A549 treated with DMSO at 1 μM for 4 hours (cell line): ENCODE measurements at places on chromosomes 16 and 17. TPM values are rescaled to one million over a fixed set of nuclear protein-coding genes. Genes with fewer than 3 reads are reported as not detected.

The NPB gene
- 0.34 to 0.62 TPM (median 0.56 TPM) in 5 replicates for total RNA-seq

The ZPBP2 gene
- not detected in 5 replicates for total RNA-seq

The SEPTIN12 gene
- total RNA-seq: not detected in 5 replicates

The TP53TG3C gene
- total RNA-seq: 0.17 to 0.64 TPM in 2 of 5 replicates, not detected in the others

The CLEC19A gene
- total RNA-seq: 0.10 to 0.17 TPM (median 0.15 TPM) in 5 replicates

The RNF227 gene
- 1.4 to 2.0 TPM (median 1.6 TPM) in 5 replicates for total RNA-seq

The SCGB1C2 gene
- total RNA-seq: not detected in 5 replicates

The NLRP1 gene
- 2.8 to 4.4 TPM (median 3.4 TPM) in 5 replicates for total RNA-seq

The KRTAP4-3 gene
- total RNA-seq: not detected in 5 replicates

The EMC6 gene
- total RNA-seq: 99.6 to 155 TPM (median 149 TPM) in 5 replicates

The KRT20 gene
- 0.29 to 0.47 TPM (median 0.32 TPM) in 5 replicates for total RNA-seq

The USP31 gene
- 10.1 to 13.1 TPM (median 12.2 TPM) in 5 replicates for total RNA-seq

The GCGR gene
- total RNA-seq: 0.26 to 0.56 TPM (median 0.38 TPM) in 5 replicates

The GABARAP gene
- 605 to 729 TPM (median 704 TPM) in 5 replicates for total RNA-seq

The CSH1 gene
- not detected in 5 replicates for total RNA-seq

The CYLD gene
- total RNA-seq: 14.0 to 19.0 TPM (median 18.1 TPM) in 5 replicates

The SLC2A4 gene
- total RNA-seq: 0.13 to 0.27 TPM (median 0.16 TPM) in 5 replicates

The NPIPA3 gene
- 1.1 to 1.9 TPM (median 1.3 TPM) in 5 replicates for total RNA-seq

The KAT8 gene
- total RNA-seq: 33.6 to 39.8 TPM (median 37.9 TPM) in 5 replicates

The PRDM7 gene
- 0.03 TPM in 1 of 5 replicates, not detected in the others for total RNA-seq

The TP53TG3E gene
- not detected in 5 replicates for total RNA-seq

The PRAC1 gene
- total RNA-seq: not detected in 5 replicates

The MYH11 gene
- 0.02 to 0.22 TPM (median 0.03 TPM) in 4 of 5 replicates, not detected in the other for total RNA-seq

The CACNG1 gene
- 0.11 to 0.18 TPM (median 0.16 TPM) in 3 of 5 replicates, not detected in the others for total RNA-seq

The ZNF423 gene
- 0.07 to 0.42 TPM (median 0.16 TPM) in 5 replicates for total RNA-seq

The CALB2 gene
- total RNA-seq: 5.8 to 10.9 TPM (median 7.4 TPM) in 5 replicates

The NPW gene
- total RNA-seq: 0.74 to 1.3 TPM (median 0.99 TPM) in 5 replicates

The ZNF23 gene
- 5.3 to 7.5 TPM (median 5.4 TPM) in 5 replicates for total RNA-seq

The DYNLL2 gene
- 19.9 to 24.7 TPM (median 24.2 TPM) in 5 replicates for total RNA-seq

The HOXB7 gene
- 27.0 to 35.8 TPM (median 31.6 TPM) in 5 replicates for total RNA-seq

The ACSM5 gene
- total RNA-seq: not detected in 5 replicates

The CCL7 gene
- 0.29 to 0.50 TPM (median 0.45 TPM) in 5 replicates for total RNA-seq

The SNX20 gene
- total RNA-seq: not detected in 5 replicates

The CA5A gene
- not detected in 5 replicates for total RNA-seq

The GUCY2D gene
- not detected in 5 replicates for total RNA-seq

The HSF5 gene
- not detected in 5 replicates for total RNA-seq

The KRTAP1-5 gene
- total RNA-seq: 0.08 TPM in 1 of 5 replicates, not detected in the others

The RASL10B gene
- total RNA-seq: 0.06 to 0.13 TPM (median 0.10 TPM) in 4 of 5 replicates, not detected in the other

The CES1 gene
- 30.3 to 43.9 TPM (median 32.7 TPM) in 5 replicates for total RNA-seq

The ALDH3A1 gene
- 726 to 1,151 TPM (median 866 TPM) in 5 replicates for total RNA-seq

The UNC45B gene
- not detected in 5 replicates for total RNA-seq

The NPIPB9 gene
- 0.69 to 2.3 TPM (median 1.8 TPM) in 5 replicates for total RNA-seq

The DRG2 gene
- 50.5 to 57.3 TPM (median 52.3 TPM) in 5 replicates for total RNA-seq

The ABCA6 gene
- total RNA-seq: 0.03 TPM in 1 of 5 replicates, not detected in the others

The OTOA gene
- 0.05 TPM in 1 of 5 replicates, not detected in the others for total RNA-seq

The CCL14 gene
- total RNA-seq: not detected in 5 replicates

The ASGR2 gene
- total RNA-seq: 0.07 to 0.19 TPM in 2 of 5 replicates, not detected in the others

The MAP2K6 gene
- 8.2 to 11.6 TPM (median 10.0 TPM) in 5 replicates for total RNA-seq

The MLX gene
- total RNA-seq: 51.9 to 63.2 TPM (median 59.8 TPM) in 5 replicates
